Stimulated activated CD8-positive, alpha-beta memory T cell treated with anti-CD3 and anti-CD28 coated beads, Interleukin-15, amount 100 ng/mL, for 24 hours (primary cell): ENCODE measurements at places on chromosomes 5 and 9.

- no peak for DNase-seq
Measured at GRCh38 chr9:94861589-94862272, 135.2 kb downstream of the AOPEP start.

DNA sequence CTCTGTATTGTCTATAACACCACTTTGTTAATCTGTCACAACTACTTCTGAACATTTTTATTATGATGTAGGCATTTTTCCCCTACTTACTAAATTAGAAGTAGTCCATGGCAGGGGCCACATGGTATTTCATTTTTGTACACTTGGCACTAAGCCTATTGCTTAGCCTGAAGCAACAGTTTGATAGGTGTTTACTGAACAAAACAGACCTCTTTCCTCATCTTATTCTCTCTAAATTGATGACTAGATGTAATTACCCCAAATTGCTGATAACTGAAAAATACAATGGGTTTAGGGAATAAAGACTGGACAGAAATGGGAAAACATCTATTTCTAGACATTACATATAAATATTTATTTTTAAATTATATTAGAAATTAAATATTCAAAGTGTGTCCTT lies 633.8 kb downstream of the SLCO4C1 start:
- no peak for DNase-seq

DNA sequence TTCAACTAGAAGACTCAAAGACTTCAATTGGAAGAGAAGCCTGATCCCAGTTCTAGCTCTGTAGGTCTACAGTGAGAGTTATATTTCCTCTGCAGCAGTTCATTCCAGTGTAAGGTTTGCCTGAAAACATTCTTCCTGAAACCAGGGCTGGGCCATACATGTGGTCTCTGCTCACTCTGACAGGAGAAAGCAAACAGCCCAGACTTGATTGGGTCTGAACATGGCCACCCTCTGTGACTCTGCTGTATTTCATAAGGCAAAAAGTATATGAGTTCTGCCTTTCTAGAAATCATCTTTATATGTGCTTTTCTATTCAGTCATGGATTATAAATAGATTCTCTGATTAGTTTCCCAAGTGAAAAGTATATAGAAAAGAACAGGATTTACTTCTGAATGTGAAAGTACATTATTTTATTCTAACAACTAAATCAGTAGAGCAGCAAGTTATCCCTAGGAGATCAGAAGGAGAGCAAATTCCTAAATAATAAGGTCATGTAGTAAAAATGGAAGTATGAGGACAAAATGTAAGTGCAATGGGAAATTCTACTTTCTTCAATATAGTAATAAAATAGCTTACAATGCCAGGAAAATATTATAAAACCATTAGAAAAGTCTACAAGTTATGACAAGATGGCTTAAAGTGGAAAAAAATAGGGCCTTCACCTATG lies 144.3 kb downstream of the EFNA5 start:
- no peak for DNase-seq

GRCh38 chr5:15690611-15691010 lies 190.6 kb downstream of the FBXL7 start:
- no peak for DNase-seq

DNA sequence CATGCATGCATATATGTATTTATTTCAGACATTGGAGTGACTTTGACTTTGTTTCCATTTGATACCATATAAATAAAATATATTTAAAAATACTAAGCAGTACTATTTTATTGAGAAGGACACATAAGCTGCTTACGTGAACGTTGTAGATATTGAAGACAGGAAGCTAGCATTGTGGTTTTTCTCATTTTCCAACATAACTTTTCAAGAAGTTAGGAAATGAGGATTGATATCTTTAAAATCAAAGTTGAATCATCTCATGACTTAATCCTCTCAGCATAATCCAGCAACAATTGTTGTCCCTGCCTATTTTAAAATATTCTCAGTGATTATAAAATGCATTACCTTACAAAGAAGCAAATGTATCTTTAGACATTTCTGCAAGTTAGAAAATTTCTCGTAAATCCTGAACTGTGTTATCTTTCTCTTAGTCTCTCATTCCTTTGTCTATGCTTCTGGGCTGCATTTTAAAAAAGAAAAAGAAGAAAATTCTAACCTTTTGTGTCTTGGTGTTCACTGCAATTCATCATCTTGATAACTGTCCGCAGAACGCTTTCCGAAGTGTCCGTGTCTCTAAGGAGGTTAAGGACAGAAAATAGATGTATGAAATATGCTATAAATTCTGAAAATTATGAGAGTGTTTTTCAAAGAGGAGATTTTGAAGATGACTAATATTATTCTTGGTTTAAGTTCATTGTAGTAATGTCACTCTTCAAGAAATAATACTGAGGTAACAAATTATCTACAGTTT lies 1089.9 kb upstream of the CDH6 start:
- no peak for DNase-seq

DNA sequence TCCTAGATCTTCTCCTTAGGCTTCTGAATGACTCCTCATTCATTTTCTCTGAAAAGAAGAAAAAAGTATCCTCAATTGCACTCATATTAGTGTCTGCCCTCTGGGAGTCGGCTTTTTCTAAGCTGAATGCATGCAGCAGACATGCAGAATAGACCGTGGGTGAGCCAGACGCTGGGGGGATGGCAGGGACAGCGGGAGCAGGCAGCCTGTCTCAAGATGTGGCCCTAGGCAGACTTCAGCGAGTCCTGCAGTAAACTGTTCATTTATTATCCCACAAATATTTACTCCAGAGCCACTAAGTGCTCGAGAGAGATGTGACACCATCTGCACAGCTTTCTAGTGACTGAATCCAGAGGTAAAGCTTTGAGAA lies 164.9 kb upstream of the RAI14 start:
- no peak for DNase-seq
